ENCODE measurements at places on chromosomes 4 and X. TPM values are rescaled to one million over a fixed set of nuclear protein-coding genes. Genes with fewer than 3 reads are reported as not detected.

CCNB3 gene
- 0.48 TPM for total RNA-seq

NAAA gene
- 16.4 TPM for total RNA-seq

- DNase-seq, result no peak
These were observed 276.4 kb downstream of the PDGFC start for GRCh38 chr4:156695163-156695562.

- DNase-seq, result no peak
These were observed 329.3 kb upstream of the NOCT start for GRCh38 chr4:138686106-138686835.

DNA sequence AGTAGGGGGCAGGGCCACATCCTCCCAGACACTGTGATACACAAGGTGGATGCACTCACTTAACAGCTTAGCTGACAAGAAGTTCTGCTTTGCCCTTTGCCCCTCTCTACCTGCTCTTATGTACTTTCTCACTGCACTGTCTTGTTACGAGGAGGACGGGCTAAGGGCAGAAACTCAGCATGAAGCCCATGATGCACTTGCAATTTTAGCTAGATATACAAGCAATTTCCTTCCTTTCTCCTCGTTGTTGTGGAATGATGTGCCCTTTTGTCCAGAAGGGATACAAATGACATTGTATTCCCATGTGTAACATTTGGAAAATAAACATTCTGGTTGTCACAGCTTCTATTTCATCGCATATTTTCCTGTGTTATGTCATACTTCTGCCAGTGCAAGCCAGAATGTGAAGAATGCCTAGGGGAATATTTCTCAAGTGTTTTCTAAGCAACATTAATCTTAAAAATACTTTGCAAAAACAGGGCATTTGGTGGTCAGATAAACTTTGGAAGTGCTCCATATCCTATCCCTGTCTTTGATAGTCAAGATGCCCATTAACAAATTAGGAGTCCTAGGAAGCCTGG, 47.2 kb downstream of the MAOA start:
- DNase-seq, result no peak

- no peak for DNase-seq
These were observed 69.7 kb upstream of the TLR3 start for GRCh38 chr4:185999207-185999606.

- DNase-seq, result no peak
These were observed 2.6 kb downstream of the CDKL5 start for GRCh38 chrX:18428006-18428405.

- no peak for DNase-seq
These were observed 106.8 kb downstream of the EIF4E start for GRCh38 chr4:98822144-98822543.

- DNase-seq, result no peak
These were observed 460.9 kb upstream of the FAT1 start for GRCh38 chr4:187184508-187184907.

DNA sequence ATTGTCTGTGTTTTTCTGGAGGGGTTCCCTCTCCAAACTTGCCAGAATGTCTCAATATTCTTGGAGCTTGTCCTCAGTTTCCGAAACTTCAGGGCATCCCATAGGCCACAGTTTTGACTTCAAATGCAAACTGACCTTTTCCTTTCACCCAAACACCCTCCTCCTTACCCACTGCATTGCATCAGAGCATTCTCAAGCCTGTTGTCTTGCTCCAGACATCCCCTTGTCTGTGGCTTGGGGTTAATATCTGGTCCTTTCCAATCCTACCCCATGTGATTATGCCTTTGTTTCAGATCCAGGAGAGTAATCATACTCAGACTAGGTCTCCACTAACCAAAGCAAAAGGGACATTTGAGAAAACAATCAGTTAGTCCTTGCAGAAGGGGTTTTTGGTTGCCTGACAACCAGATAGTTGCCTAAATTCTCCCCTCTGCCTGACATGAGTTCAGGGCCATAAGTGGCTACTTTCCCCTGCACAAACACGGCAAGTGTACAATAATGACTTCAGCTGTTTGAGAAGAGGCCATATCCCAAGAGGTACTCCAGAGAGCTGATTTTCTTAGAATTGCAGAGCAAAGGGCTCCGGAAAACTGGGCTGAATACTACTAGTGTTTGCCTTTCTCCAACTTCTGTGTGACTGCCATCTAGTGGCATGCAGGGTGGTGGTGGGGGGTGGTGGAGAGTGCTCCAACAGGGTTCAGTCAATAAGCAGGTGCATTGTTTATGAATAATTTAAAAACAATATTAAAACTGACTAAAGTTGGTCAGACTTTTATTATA, 130.2 kb downstream of the CHRDL1 start:
- DNase-seq, result no peak

DNA sequence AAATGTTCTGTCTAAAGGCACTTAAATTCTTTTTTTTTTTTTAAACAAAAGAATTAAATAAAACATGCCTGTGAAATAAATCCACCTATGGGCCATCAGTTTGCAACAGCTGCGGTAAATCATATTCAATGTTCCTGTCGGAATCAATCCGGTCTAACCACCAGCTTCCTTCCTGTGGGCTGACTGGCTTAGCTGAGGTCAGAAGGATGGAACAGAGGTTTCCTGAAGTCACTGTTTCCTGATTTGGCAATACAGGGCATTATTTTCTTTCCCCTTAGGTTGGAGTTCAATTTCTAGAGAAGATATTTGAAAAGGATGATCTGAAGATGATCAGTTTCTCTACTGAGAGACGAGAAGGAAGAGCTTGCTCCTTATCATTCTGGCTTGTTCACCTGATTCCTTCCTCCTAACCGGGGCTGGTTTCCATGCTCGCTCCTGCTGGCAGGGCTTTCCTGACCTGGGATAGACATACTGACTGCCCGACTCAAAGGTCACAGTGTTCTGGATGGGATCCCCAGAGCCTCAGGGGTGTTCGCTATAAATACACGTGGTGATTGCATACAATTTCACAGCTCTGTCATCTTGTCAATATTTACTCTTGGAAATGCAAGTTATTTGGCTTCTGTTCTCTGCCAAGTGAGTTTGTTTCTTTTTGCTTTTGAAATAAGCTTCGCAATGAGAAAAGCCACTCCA, 21.7 kb downstream of the PDLIM3 start:
- DNase-seq, result no peak

All from mesenteric fat pad (tissue), 1 donor.